ENCODE measurements at places on chromosomes 1 and 21.
A peak's percentile ranks its signal among the peaks of the same experiment; 100 is the strongest.

- H3K27ac ChIP-seq: no peak overlapping the region
- peaks cover 9% of the 10 kb centered on the region for H3K36me3 ChIP-seq
- no peaks in the 10 kb centered on the region for H3K4me1 ChIP-seq
- H3K27me3 ChIP-seq: no peaks in the 10 kb centered on the region
Observed at GRCh38 chr1:172622541-172622940, 36.4 kb upstream of the FASLG start.

GRCh38 chr1:9942939-9943788 is at the start of the genes LZIC and NMNAT1:
TSS of gene LZIC (minus strand) at chr1:9943391. CDS start at chr1:9936619, 6,772 bp downstream.
TSS of gene NMNAT1 (plus strand) at chr1:9943475. CDS start at chr1:9972074, 28,599 bp downstream.
- H3K4me1 ChIP-seq: peaks cover 21% of the 10 kb centered on the region
- peaks cover 19% of the 10 kb centered on the region for H3K36me3 ChIP-seq
- peak within 1 kb of the TSS; percentile 88 for H3K4me3 ChIP-seq
- ATAC-seq: peak; percentile 99

DNA sequence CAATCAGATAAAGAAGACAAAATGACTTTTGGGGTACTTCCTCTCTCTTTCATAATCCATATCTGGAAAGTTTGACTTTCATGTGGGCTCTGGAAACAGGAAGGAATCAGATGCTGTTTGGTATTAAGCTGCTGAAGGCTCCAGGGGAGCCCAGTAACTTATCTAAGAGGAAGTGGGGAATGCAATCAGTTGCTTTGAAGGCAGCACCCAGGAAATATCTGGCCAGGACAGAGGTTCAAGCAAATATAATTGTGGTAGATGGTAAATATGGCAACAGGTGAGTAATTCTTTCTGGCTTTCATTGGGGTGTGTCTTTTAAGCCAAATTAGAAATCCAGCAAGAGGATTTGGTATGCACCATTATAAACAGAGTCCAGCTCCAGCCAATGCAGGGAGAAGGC is 44.4 kb downstream of the COLGALT2 start:
- no peaks in the 10 kb centered on the region for H3K36me3 ChIP-seq
- peaks cover 18% of the 10 kb centered on the region for H3K4me1 ChIP-seq
- H3K27me3 ChIP-seq: peaks cover 9% of the 10 kb centered on the region
- no peak overlapping the region for H3K27ac ChIP-seq

DNA sequence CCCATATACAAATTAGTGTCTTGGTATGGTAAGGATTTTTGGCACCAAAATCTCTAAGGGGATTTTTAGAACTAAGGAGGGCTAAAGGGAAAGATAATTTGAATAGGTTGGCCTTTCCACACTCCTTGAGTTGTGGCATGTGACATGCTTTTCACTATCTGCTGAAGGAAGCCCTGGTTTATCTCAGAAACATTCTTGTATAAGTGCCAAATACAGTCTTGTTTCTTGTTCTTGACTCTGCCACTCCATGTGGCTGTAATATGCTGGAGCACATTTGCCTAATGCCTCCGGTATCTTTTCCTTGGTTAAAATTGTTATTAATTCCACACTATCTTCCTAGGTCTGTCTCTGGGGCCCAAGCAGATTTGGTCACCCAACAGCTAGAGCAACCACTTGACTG is 457.0 kb downstream of the USP25 start:
- no peaks in the 10 kb centered on the region for H3K36me3 ChIP-seq
- H3K4me1 ChIP-seq: no peaks in the 10 kb centered on the region
- H3K27ac ChIP-seq: no peak overlapping the region
- H3K4me3 ChIP-seq: no peak overlapping the region
- no peak for ATAC-seq

DNA sequence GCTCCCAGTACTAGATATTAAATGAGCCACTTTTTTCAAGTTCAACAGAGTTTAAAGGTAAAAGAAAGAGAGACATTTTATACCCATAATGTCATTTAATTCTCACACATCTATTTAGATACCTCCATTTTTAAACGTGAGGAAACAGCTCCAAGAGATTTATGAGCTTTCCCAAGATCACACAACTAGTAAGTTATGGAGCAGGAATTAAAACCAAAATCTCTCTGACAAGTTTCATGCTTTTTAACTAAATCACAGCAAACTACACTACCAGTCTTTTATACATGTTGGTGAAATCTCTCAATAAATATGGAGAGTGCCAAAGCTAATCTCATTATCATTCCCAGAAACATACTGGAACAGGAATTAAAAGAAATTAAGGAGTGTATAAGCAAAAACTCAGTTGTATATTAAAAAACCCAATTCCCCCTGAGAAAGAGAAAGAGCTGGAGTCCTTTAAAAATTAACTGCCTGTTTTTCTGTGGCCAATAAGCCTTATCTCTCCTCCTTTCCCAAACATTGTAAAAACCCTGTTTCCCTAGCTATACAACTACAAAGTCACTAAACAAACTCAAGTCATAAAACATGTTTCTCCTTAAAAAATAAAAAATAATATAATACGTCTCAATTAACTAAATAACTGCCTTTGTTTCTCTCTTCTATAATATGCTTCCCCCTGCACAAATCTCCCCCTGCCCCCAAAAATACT is 26.7 kb upstream of the THEM4 start:
- peaks cover 10% of the 10 kb centered on the region for H3K4me1 ChIP-seq
- H3K4me3 ChIP-seq: no peak overlapping the region
- H3K36me3 ChIP-seq: no peaks in the 10 kb centered on the region
- H3K27me3 ChIP-seq: no peaks in the 10 kb centered on the region
- H3K27ac ChIP-seq: no peak overlapping the region

- no peak overlapping the region for H3K27ac ChIP-seq
- H3K4me3 ChIP-seq: no peak overlapping the region
- H3K4me1 ChIP-seq: peaks cover 6% of the 10 kb centered on the region
- no peaks in the 10 kb centered on the region for H3K27me3 ChIP-seq
- peaks cover 36% of the 10 kb centered on the region for H3K36me3 ChIP-seq
Observed at GRCh38 chr1:6098303-6099215, 52.9 kb downstream of the KCNAB2 start.

GRCh38 chr21:43332861-43333297 is 94.1 kb downstream of the SIK1 start:
- peaks cover 29% of the 10 kb centered on the region for H3K4me1 ChIP-seq
- ATAC-seq: no peak
- H3K27me3 ChIP-seq: no peaks in the 10 kb centered on the region
- H3K27ac ChIP-seq: no peak overlapping the region
- H3K4me3 ChIP-seq: no peak overlapping the region

DNA sequence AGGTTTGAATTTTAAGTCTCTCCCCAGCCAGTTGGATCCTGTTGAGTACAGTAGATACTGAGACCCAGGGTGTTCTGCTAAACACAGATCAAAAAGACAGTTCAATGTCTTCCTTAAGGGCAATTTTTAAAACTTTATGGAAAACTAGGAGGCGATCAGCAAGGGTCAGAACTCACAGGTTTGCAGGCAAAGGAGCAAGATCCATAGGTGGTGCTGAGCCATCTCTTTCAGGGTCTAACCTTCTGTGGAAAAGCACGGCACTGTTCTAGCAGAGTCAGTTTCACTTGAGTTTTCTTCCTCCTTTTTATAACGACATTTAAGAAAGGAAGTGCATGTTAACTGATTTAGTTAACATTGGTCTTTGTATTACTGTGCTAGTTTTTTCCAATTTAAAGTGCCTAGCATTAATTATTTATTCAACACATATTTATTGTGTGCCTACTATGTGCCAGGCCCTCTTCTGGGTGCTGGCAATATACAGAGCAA is at the start of gene CD84:
CD84 (minus strand) TSS at position 281 of the 486 bp plus-strand sequence; CDS start at position 222, 59 bp downstream.
- peak within 1 kb of the TSS; percentile 82 for H3K4me3 ChIP-seq
- H3K4me1 ChIP-seq: peaks cover 60% of the 10 kb centered on the region
- peak within 1 kb of the TSS; percentile 84 for H3K27ac ChIP-seq
- no peaks in the 10 kb centered on the region for H3K27me3 ChIP-seq

All from stimulated activated memory B cell treated with anti-CD40 and anti-IgM and Interleukin-4, amounts not matched to agents 10 μg/mL and 1 μg/mL and 100 μg/mL, for 72 hours (primary cell).